IMR-90 (cell line): ENCODE measurements at places on chromosomes 4 and X. TPM values are rescaled to one million over a fixed set of nuclear protein-coding genes. Genes with fewer than 3 reads are reported as not detected.

Gene RAI2
- total RNA-seq: not detected in 2 replicates

Gene SHISA3
- total RNA-seq: under 0.01 and 0.18 TPM in 2 replicates

Gene RHOXF2B
- not detected in 2 replicates for total RNA-seq

Gene RAB39B
- 0.54 and 0.56 TPM in 2 replicates for total RNA-seq

Gene JADE3
- total RNA-seq: 4.4 and 4.7 TPM in 2 replicates

Gene NPY5R
- total RNA-seq: not detected in 2 replicates

Gene GAGE12E
- total RNA-seq: not detected in 2 replicates
